Right lobe of liver (tissue), 6 donors: ENCODE measurements at places on chromosomes 2 and 18.
A peak's percentile ranks its signal among the peaks of the same experiment; 100 is the strongest.

GRCh38 chr2:215796140-215796855 is 217.1 kb downstream of the MREG start:
- no peak for DNase-seq

DNA sequence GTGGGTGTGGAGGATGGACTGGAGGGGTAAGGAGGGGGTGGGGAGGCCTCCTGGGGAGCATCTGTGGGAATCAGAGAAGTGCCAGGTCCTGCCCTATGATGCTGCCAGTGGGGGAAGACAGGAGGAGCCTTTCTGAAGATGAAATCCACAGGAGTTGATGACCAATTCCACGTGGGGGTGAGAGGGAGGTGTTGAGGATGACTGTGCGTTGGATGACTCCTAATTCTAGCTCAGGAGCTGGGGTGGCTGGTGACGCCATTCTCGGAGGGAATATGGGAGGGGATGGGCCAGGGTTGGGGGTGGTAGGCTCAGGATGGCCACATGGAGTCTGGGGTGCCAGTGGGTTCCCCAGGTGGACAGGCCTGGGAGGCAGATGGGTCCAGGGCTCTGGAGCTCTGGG is 32.3 kb downstream of the EMX1 start:
- no peak for DNase-seq

GRCh38 chr2:238239543-238239862 is 335 bp downstream of the HES6 start:
- DNase-seq, result no peak

DNA sequence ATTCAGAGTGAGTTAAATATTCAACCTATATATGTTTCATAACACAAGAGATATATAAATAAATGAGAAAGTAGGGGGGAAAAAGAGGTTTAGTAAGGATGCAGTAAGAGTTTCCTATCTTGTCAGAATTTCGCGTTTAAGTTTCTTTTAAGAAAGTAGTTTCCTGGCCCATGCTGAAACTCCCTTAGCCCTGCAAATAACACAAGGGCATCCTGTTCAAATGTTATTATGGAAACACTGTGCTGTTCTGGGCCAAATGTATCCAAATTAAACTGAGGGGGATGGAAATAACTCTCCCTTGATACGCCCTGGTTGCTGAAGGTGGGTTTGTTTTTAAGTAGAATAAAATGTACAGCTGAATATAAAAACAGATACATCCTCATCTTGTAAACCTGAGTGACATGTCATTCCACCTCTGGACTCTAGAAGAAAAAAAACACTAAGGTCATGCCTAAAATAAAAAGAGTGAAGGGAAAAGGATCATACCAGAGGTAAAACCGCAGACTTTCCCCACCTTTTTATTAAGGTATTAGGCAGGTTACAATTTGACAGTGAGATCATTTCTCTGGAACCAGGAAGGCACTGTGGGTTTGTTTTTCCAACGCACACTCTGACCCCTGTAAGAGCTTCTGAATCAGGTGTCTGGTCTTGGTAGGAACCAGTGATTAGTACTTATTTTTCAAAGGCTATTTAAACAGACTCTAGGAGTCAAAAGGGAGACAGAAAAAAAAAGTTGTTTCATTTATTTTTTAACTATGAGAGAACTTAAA is 16.7 kb downstream of the BCL2 start:
- no peak for DNase-seq

DNA sequence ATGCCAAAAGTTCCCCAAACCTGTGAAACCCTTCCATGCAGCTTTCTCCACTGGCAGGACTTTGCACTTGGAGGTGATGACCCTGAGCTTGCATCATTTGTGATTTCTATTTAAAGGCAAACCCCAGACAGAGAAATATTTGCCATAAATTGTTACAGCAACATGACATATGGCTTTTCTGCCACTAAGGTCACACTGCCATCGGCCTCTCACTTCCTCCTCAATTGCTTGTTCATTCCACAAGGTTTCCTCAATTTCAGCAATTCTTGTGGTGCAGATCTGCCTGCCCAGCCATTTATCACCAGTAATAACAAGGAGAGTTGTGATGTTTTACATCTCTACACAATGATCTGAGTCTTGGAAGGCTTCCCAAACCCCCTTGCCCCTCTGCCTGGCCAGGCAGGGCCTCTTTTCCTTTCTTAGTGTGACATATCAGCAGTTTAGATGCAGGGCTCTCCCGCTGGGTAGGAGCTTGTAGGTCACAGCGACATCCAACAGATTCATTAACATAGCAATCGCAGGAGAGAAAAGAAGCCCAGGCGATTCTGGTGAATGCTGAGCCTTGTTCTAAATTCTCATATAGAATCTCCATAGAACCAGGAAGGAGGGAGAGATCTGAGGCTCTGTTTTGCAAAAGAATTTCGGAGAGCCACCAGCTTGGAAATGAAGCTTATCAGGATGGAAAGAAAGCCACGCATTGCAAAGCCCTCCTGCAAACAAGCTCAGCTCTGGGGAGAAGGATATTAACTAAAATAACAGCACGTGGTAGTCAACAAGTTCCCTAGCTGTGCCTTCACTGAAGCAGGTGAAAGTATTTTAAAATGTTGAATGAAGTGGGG is 46.7 kb upstream of the ITGA6 start:
- peak; percentile 74 for DNase-seq

- no peak for DNase-seq
Observed at GRCh38 chr2:42207826-42208225, 38.7 kb downstream of the EML4 start.

GRCh38 chr2:66105066-66105753 is 329.7 kb upstream of the MEIS1 start:
- no peak for DNase-seq

DNA sequence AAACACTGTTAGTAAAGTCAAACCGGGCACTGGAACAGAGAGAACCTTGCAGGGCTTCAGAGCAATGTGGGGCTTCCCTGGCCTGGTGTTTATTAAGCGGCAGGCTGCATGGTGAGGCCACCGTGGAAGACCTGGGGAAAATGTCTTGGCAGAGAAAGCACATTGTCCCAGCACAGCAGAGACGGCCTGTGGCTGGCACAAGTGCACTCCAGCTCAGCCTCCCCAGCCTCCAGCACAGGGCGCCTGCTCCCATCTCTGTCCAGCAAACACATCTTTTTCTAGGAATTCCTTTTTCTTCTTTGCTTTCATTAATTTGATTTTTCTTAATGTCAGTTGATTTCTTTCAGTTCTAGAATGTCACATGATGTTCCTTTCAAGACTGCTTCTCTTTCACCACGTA is 138.2 kb upstream of the NFATC1 start:
- no peak for DNase-seq

DNA sequence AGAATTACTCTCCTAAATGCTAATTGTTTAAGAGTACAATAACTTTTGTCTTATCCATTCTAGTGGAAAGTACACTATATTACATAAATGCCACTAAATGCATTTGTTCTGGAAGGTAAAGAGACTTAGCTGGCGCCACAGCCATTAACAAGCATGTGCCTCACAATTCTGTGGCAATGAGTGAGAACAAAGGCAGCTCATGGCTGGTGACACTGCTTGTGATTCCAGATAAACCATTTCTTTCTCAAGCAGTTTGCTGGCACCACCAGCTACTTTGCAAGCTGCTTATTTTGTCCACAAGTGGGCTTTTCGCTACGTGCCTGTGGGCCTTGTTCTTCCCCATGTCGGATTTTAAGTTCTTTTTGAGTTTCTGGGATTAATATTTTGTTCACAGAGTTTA is 147.6 kb upstream of the SMAD7 start:
- no peak for DNase-seq

DNA sequence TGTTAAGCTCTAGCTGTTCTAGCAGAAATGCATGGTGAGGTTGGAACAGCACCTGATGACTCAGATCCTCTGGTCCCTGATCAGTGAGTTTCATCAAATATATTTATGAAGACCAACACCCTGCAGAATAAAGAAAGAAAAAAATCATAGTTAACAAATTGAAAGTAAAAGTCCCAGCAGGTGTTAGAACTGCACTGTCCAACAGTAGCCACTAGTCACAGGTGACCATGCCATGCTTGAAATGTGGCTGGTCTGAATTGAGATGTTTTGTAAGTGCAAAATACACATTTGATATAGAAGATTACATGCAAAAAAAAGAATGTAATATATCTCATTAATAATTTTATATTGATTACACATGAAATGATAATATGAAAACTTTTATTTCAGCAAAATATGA is 1010.7 kb upstream of the ZEB2 start:
- no peak for DNase-seq

GRCh38 chr2:196067088-196067382 is 1.6 kb downstream of the DNAH7 start:
- no peak for DNase-seq

DNA sequence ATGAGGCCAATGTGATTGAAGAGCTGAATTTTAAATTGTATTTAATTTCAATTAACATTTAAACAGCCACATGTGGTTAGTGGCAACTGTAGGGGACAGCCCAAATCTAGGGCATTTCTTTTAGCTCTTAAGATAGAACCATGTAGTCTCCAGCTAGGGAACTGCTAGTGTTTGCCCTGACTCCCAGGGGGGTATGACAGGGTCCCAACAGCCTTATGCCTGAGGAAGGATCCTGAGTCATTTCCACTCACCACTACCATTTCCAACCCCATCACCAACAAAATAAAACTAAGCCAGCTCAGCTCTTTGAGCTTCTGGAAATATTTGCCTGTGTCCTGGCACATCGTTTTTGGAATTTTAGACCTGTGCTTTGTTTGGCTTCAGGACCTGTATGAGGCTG is 13.7 kb upstream of the GMCL1 start:
- no peak for DNase-seq

DNA sequence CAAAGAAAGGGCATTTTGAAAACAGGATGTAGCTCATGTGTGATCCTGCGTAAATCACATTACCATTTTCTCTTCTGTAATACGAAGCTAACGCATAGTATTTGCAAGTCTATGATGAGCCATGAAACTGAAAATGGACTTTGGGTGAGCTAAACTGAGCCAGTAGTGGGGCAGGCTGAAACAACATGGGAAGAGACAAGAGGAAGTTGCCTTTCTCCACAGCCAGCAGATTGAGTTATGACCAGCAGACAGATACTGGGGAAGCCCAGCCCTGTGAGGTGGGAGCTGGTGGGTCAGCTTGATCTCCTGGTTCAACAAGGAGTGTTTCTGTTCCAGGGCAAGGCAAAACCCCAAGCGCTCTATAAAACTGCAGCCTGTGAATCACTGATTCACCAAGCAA is 11.8 kb downstream of the CYRIA start:
- DNase-seq, result no peak

DNA sequence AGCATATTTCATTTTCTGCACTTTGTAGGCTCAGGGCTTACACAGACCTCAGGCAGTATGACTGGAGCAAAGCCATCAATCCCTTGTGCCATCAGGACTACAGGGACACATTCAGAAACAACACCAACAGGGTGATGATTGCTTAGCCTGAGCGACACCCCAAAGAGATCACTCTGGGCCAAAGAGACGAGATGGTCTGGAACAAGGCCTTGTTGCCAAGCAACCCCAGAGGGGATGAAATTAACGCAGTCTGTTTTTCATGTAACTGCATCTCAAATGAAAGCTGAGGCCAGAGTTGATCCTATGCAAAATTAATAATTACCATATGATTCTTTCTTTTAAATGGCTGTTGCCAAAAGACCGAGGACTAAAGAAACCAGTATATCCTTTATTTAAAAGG is 20.2 kb upstream of the B3GNT2 start:
- no peak for DNase-seq

- no peak for DNase-seq
Observed at GRCh38 chr2:195270466-195271039, 386.5 kb upstream of the SLC39A10 start.

- DNase-seq, result no peak
Observed at GRCh38 chr2:55428258-55428657, 8.6 kb upstream of the CCDC88A start.

- no peak for DNase-seq
Observed at GRCh38 chr2:72153924-72154323, 6.3 kb upstream of the CYP26B1 start.

- DNase-seq, result no peak
Observed at GRCh38 chr2:238406998-238407285, 19.8 kb upstream of the ASB1 start.

GRCh38 chr2:33210626-33211025 is 263.9 kb downstream of the LTBP1 start:
- DNase-seq, result no peak

- DNase-seq, result no peak
Observed at GRCh38 chr2:222025881-222026271, 272.9 kb downstream of the PAX3 start.

DNA sequence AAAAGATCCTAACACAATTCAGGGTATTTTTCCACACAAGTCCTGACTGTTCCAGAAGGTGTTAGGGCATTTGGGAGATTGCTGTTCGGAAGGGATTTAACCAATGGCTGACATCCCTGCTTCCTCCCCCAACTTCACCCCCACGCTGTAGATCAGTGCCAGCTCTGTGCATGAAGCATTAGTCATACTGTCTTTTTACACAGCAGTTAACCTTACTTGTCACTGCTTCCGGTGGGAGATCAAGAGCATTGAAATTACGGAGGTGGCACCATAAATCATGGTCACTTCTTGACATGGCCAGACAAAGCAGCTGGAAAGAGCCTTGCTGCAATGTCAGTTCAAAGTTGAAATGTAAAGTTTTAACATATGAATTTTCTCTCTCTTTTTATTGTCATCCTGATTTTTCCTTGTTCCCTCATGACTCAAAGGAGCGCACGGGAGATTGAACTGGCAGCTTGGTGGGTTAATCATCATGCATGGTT is 70.2 kb downstream of the HRH4 start:
- no peak for DNase-seq

GRCh38 chr2:144334551-144334950 is 185.4 kb downstream of the ZEB2 start:
- no peak for DNase-seq

DNA sequence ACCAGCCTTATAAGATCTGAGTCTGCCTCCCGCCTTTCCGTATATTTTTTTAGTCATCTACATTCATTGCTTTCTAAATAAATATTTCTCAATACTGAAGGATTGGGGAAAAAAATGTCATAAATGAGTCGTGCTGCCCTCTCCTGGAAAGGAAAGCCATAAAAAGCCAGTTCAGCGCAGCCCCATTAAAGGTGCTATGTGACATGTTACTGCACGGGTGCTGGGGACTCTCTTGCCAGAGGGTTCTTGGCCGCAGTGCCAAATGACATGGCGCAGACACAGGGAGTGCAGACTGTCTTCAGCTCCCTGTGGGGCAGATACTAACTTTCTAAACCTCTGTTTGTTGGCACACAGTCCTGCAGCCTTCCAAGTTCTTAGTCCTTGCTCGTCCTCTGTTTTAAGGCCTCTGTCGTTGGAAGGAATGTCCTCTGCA is 53.7 kb upstream of the MAP3K20 start:
- DNase-seq, result no peak

GRCh38 chr2:240165661-240166060 is 25.2 kb upstream of the OTOS start:
- DNase-seq, result no peak

- no peak for DNase-seq
Observed at GRCh38 chr2:67839242-67839641, 223.6 kb downstream of the C1D start.

- no peak for DNase-seq
Observed at GRCh38 chr2:62208758-62209114, 12.8 kb downstream of the B3GNT2 start.

- no peak for DNase-seq
Observed at GRCh38 chr2:233833345-233833744, 21.0 kb downstream of the HJURP start.
